ENCODE measurements at places on chromosomes 12 and 14. TPM values are rescaled to one million over a fixed set of nuclear protein-coding genes. Genes with fewer than 3 reads are reported as not detected.

Gene BMP4
- 8.4 TPM for total RNA-seq

DNA sequence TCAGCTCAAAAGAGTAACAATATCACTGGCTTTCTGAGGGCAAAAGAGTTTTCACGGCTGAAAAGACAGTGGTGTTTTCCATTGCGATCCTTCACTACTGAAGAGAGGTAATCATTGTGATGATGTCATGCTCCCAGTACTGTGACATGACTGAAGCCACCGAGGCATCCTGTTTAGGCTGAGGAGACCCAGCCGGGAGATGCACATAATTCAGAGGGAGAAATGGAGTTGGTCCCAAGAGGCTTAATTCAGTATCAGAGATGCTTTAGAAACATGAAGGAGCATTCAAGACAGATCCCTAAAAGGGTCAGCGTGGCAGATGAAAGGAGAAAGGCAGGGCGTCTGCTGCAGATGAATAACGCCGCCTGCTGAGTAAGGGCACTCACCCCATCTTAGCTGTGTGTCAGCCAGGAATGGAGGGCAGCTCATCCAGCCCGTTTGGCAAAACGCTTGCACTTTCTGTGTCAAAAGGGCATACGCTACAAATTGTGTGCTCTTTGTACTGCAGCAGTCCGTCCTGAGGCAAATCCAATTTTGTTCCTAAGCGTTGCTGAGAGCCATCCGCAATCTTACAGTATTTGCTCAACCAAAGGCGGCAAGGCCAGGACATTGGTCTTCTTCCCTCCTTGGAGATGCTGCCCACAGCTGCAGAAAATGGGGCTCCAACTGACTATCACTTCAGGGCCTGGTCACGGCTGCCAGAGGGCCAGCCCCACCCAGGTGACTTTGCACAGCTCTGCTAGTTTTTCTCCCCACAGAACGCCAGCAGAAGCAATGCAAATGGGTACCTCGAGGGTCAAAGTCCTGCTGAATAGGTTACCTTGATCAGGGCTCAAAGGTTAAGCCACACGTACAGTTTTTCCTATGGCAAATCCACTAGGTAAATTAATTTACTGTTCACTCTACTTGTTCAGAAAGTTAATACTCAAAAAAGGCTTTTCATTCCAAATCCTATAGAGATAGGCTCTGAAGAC is 23.5 kb downstream of the CCDC92 start:
- H3K36me3 ChIP-seq = no peaks in the 10 kb centered on the region
- H3K4me3 ChIP-seq = no peak overlapping the region
- H3K27ac ChIP-seq = no peak overlapping the region
- no peaks in the 10 kb centered on the region for H3K4me1 ChIP-seq

DNA sequence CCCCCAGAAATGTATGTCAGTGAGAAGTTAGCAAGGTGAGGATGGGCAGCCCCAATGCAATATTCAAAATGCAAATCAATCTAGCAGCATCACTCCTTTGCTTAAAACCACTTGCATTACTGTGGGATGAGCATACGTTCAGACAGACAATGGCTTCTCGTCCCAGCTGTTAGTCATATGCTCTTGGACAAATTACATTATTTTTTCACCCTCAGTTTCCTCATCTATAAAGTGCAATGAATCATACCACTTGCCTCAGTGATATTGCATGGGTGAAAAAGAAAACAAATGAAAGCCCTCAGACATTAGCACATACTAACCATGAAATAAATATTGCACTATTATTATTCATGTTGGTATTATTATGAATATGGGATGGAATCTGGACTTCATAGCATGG is 132.3 kb downstream of the C12orf75 start:
- H3K36me3 ChIP-seq = peaks cover 3% of the 10 kb centered on the region
- H3K27ac ChIP-seq = no peak overlapping the region
- H3K4me1 ChIP-seq = peaks cover 18% of the 10 kb centered on the region
- DNase-seq = no peak

DNA sequence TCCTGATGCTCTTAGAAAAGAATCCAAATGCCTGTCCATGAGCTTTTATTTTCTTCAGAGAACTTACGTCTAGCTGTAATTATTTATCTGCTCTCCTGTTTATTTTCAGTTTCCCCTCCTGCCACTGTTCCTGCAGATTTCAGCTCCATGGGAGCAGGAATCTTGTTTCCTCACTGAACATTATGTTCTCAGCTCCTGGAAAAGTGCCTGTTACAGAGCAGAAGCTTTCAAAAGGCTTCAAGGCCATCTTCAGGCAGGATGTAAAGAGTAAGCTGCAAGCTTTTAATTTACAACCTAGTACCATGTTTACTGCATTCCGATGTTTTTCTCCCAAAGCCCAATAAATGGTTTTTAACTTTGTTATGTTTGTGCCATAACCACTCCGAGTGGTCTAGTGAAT is 98.4 kb upstream of the BTG1 start:
- H3K4me1 ChIP-seq = 0 out of 2 replicates have a peak, but pooled peaks cover 3% of the 10 kb centered on the region
- H3K27me3 ChIP-seq = no peaks in the 10 kb centered on the region
- H3K27ac ChIP-seq = peak overlapping the region; percentile 50

DNA sequence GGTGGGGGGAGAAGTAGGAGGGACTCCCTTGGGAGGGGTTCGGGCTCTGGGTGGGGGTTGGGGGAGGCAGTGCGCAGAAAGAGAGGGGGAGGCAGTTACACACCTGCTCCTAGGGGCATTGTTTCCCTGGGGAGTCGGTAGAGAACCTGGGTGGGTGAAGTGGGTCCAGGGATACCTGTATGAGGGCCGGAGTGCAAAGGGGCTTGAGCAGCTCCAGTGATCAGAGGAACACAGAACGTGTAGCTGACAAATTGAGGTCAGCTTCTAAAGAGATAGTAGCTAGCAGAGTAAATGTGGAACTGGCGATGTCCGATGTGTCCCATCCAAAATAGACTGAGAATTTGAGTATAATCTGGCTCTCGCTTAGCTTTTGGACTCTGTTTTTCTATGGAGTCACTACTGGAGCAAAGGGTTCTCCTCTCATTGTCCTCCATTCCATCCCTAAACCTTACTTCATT is 502 bp downstream of the SMARCD1 start:
- peak overlapping the region; percentile 89 for H3K4me3 ChIP-seq
- peaks cover 41% of the 10 kb centered on the region for H3K36me3 ChIP-seq
- peaks cover 19% of the 10 kb centered on the region for H3K27me3 ChIP-seq
- DNase-seq = no peak
- peaks cover 21% of the 10 kb centered on the region for H3K4me1 ChIP-seq
- H3K27ac ChIP-seq = peak overlapping the region; percentile 89
